ENCODE measurements at places on chromosomes 7 and 10.

GRCh38 chr10:59227136-59227673, 50.8 kb downstream of the PHYHIPL start:
- DNase-seq, result no peak

DNA sequence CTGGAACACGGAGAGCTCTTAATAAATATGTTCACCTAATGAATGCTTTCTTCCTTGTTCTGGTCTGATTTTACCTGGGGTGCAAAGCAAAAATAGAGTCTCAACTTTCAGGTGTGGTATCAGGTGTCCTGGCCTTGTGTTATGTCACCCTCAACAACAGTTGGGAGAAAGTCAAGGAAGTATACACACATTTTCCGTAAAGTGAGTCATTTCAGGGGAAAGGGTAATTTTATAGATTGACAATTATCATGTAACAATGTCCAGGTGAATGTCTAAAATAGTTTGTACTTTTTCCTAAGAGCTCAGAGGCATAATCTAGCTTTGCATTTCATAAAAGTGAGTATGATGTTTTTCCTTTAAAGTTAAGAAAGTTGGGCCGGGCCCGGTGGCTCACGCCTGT, 287.4 kb downstream of the SKIDA1 start:
- DNase-seq, result no peak

DNA sequence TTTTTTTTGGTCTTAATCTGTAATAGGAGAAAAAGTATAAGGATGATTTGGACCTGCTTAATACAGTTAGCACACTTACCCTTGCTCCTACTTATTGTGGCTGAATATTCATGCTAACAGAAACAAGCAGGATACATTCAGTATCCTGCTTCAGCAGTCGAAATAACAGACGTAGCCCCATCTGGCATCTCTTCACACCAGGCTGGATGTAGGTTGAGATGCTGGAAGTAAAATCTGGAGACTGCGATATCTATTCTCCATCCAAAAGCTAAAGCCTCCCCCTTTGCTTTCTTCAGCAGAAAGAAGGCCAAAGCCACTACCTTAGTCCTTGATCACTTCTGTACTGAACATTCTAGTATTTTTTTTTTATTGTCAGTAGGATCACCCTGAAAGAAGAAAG, 537.4 kb downstream of the AUTS2 start:
- no peak for DNase-seq

DNA sequence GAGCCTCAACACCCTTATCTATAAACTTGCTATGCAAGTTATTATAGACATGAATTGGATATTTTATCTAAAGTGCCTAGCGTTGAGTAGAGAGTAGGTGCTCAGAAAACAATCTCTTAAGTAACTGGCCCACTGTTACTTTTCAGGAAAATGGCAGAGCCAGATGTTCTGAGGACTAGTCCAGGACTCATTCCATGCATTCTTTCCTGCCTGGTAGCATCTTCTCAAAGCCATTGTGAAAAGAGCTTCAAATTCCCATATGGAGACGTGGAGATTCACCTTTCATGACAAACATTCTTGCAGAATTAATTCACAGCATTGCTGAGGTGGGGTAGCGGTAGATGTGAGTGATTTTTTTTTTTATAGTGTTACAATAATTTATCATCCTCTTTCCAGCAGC, 35.9 kb upstream of the ITPRID1 start:
- no peak for DNase-seq

- peak; percentile 42 for DNase-seq
These were observed 43.7 kb upstream of the DGKI start for GRCh38 chr7:137890449-137890921.

DNA sequence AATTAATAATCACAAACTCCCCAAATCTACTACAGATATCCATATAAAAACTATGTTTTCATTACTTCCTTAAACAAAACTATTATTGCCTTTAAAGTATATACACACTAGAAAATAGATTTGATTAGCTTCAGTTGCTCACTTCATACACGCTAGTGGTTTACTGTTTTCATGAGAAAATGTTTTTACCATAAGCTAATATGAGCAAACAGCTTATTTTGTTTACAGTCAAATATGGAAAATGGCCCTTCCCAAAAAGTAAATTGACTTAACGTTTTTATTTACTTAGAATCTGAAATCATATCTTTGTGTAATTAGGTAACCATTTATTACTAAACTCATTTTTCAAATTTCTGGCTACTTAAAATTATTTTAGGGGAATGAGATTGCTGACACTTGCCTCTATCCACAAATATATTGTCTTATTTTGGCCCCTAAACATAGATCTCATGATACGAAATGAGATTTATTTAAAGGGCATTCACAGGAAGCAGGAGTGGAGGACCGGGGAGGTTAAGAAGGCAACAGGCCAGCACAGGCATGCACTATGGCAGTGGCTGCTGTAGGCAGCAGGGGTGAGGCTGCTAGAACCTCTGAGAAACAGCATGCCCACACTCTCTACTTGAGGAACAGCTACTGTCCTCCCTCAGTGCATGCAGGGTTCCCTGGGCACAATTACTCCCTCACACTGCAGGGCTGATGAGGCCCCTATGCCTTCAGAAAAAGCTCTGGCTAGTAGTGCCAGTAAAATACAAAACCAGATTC, 29.6 kb upstream of the SOSTDC1 start:
- no peak for DNase-seq

- no peak for DNase-seq
These were observed 446.5 kb downstream of the LRMDA start for GRCh38 chr10:75877877-75878276.

GRCh38 chr7:35714862-35715261, 19.9 kb upstream of the HERPUD2 start:
- no peak for DNase-seq

- no peak for DNase-seq
These were observed 147.5 kb downstream of the RAB11FIP2 start for GRCh38 chr10:117899181-117899683.
